ENCODE measurements at places on chromosomes 3 and 15.
A peak's percentile ranks its signal among the peaks of the same experiment; 100 is the strongest.

- no peak for DNase-seq
Measured at GRCh38 chr15:96622714-96623113, 292.2 kb downstream of the NR2F2 start.

GRCh38 chr15:94535298-94536048, 304.1 kb downstream of the MCTP2 start:
- DNase-seq: no peak

DNA sequence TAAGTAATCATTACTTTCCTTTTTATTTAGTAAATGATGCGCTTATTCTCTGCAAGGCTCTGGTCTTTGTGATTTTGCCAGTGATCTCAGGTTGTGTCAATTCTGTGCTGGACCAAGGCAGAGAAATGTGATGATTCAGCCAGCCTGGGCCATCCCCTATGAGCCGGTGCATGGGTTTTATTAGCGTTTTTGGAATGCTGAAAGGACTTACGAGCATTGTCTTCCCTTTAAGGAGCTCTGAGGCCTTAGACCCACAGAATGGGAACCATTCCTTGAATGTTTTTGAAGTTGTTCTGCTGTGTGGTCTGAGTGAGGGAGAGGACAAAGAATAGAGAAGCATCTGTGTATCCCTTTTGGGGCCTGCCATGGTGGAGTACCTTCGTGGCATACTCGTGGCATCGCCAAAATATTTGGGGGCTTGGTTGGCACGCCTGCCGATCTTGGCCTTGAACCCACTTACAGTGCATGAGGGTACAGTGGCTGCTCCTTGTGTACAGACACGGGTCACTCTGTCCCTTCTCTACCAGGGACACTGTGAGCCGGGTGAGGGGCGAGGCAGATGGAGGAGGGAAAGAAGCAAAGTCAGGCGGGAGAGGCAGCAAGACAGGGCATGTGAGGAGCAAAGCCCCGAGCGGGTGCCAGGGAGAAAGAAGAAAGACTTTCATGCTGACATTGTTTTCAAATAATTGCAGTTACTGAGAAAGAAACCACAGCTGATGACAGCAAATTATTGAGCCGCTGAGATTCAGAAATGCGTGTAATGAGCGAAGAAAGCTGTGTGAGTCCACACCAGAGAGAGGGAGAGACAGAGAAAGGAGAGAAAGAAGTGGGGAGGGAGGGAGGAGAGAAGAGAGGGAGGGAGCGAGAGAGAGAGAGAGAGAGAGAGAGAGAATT, 269.4 kb upstream of the RGMA start:
- no peak for DNase-seq

DNA sequence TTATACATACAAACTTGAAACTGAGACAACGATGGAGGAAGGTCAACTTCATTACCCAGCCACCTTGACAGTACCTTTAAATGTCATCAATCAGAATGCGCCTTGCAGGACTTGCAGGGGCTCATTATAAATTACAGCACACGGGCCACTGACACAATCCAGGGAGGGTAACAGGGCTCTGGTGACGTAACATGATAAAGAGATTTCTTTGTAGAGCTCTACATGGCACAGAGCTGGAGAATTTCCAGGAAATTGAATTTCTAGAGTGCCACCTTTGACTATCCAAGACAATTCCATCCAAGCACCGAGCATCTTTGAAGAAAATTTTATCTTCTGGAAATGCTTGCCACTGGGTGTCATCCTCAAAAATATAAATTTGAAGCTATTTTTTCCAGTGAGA, 486.0 kb downstream of the FOXP1 start:
- no peak for DNase-seq

- DNase-seq: no peak
Measured at GRCh38 chr3:171967137-171967783, 72.1 kb upstream of the FNDC3B start.

GRCh38 chr15:70555713-70556112, 207.6 kb downstream of the UACA start:
- DNase-seq: no peak

DNA sequence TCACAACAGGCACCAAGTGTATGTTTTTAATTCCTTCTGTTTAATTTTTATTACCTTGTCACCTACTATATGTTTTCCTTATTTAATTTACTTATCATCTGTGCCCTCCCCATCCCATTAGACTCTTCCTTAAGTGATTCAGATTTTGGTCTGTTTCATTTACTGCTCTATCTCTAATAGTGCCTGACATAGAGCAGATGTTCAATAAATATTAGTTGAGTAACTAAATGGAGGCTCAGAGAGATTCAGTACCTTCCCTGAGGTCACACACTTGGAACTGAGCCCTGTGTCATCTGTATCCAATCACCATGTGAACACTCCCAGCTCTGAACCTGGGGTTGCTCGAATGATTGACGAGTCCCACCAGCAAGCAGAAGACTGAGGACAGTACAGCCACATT, 318.1 kb upstream of the WNT5A start:
- no peak for DNase-seq

DNA sequence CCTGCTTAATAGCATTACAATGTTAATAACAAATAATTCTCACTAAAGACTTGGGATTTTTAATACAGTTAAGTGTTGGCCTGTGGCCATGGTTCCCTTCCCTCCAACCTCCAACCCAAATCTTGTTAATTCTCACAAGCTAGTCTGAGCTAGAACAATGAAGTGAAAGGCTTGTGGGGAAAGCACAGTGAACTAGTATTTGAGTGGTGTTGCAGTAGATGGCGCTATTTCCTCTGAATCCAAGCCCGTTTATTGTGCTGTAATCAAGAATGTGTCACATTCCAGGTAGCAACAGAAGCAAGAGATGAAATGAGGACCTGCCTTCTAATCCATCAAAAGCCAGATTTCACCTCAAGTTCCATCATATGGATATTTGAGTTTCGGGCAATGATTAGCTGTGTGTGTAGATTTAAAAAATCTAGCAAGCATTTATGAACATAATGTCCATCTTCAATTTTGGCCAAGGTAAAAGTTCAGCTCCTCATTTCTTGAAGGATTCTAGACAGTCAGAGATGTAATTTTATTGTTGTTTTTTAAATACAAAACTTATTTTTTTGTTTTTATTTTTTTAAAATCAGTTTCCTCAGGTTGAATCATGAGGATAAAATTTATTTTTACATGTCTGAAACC, 160.7 kb downstream of the SQOR start:
- DNase-seq: no peak

DNA sequence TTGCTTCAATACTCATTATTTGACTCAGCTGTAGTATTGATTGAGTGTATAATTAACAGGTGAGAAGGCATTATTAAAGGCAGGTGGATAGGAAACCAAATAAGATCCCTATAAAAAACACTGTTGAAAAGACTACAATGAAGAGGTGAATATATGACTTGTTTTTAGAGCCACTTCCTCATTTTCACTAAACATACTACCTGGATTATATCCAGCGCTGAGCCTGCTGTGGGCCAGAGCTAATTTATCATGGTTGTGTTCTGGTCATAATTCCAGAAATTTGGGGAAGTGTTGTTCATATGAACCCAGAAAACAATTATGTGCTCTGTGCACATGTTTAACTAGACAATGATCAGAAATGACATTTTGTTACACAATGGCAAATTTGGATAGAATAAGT, 235.3 kb upstream of the MME start:
- DNase-seq: no peak

DNA sequence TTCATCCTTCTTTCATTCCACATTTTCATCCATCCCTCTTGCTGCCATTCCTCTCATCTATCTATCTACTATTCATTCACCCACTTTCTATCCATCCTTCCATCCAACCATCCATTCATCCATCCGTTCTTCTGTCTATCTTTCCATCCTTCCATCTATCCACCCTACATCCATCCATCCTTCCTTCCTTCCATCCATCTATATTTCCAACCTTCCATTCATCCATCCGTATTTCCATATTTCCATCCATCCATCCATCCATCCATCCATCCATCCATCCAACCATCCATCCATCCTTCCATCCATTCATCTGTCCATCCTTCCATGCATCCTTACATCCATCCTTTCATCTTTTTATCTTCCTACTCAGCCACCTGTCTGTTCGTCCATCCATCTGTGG, 14.0 kb downstream of the SLC6A20 start:
- DNase-seq: no peak

GRCh38 chr3:97504463-97504862, 260.1 kb upstream of the ARL6 start:
- no peak for DNase-seq

DNA sequence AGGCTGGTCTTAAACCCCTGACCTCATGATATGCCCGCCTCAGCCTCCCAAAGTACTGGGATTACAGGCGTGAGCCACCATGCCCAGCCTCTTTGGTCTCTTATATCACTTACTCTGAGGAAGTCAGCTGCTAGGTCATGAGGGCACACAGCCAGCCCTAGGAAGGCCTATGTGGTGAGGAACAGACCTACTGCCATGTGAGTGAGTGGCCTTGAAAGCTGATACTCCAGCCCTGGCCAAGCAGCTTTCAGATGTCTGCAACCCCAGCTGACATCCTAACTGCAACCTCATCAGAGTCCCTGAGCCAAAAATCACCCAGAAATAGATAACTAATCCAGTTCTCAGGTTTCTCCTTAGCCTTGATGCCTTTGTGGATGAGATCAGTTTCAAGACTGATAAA, 224.3 kb downstream of the EDEM1 start:
- DNase-seq: no peak

- DNase-seq: no peak
Measured at GRCh38 chr3:152253514-152253913, 15.2 kb upstream of the MBNL1 start.

GRCh38 chr15:90729261-90729660, 12.1 kb downstream of the BLM start:
- no peak for DNase-seq

- no peak for DNase-seq
Measured at GRCh38 chr3:181174022-181174421, 184.5 kb upstream of the DNAJC19 start.

DNA sequence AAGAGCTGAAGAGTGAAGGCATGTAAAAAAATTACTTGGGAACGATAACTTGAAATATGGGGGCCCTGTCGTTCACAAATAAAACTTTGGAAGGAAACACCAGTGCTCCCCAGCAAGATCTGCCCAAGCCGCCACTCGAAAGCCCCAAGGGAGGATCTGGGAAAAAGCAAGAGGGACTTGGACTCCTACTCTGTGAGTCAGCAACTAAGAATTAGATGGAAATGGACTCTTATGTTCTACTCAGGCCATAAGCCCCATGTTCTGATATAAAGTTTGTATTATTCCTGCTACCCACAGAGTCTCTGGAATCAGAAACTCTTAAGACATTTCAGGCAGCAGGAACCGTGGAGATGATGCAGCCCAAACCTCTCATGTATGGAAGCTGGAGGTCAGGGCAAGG, 75.7 kb downstream of the ITGB5 start:
- no peak for DNase-seq

- DNase-seq: no peak
Measured at GRCh38 chr15:48177383-48177765, 721 bp downstream of the MYEF2 start.

- DNase-seq: no peak
Measured at GRCh38 chr15:71304681-71305080, 189.4 kb downstream of the THSD4 start.

DNA sequence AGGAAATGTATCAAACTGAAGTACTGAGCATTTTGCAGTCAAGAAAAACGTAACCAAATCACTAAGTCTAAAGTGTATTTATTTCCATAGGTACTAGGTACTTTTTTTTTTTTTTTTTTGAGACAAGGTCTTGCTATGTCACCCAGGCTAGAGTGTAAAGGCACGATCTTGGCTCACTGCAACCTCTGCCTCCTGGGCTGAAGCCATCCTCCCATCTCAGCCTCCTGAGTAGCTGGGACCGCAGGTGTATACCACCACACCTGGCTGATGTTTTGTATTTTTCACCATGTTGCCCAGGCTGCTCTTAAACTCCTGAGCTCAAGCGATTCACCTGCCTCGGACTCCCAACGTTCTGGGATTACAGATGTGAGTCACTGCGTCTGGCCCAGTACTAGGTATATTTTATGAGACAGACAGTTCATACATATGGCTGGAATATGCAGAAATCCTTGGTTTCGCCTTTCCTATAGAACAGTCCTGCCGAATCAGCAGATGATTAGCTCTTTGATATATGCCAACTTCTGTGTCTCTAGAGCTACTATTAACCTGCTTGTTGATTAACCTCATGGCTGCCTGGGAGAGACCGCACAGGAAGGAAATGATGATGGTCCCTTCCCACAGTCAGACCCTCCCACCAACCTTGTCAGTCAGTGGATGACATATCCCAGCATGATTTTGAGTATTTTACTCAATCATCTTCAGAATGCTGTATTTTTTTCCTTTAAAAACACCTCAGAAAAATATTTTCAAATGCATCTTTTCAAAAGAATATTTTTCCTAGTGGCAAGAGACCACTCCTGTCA, 32.3 kb downstream of the TMOD3 start:
- DNase-seq: peak; percentile 21

- no peak for DNase-seq
Measured at GRCh38 chr15:48993380-48993779, 29.7 kb upstream of the SHC4 start.

- no peak for DNase-seq
Measured at GRCh38 chr15:24766511-24767133, 91.0 kb downstream of the NPAP1 start.

DNA sequence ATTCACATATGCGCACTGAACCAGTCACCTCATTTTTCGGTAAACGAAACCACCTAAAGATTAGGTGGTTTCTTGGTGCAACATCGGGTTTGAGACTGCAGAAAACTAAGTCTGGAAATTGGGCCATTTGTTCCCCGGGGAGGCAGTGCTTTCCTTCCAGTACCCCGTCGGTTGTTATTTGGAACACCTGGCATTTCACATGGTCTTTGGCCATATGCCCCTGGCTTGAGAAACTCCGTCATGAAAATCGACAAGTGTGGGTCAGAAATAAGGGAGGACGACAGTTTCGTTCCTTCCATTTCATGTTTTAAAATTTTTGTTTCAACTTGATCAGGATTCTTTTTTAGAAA, 544 bp upstream of the GATM start:
- no peak for DNase-seq

DNA sequence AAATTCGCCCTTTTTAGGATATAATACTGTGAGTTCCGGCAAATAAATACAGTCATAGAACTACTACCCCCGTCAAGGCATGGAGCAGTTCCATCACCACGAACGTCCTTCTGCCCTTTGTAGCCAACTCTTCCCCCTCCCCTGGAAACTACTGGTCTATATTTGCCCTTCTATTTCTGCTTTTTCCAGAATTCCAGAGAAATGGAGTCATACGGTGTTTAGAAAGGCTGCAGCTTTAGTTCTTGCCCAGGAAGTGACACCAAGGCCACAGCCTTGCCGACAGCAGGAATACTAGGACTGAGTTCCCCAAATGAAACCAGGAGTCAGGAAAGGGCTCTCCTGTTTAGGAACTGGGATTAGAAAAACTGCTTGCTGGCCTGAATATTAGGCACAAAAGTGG, 291.2 kb downstream of the FAM43A start:
- no peak for DNase-seq

- DNase-seq: no peak
Measured at GRCh38 chr3:14783480-14784086, 35.2 kb upstream of the FGD5 start.
